Activated effector memory CD4-positive, alpha-beta T cell treated with Interleukin-2 at 50 U/mL for 16 hours (primary cell): ENCODE measurements at places on chromosomes 1 and 21.

- DNase-seq, result no peak
Observed at GRCh38 chr1:109441069-109441468, 14.8 kb upstream of the PSMA5 start.

DNA sequence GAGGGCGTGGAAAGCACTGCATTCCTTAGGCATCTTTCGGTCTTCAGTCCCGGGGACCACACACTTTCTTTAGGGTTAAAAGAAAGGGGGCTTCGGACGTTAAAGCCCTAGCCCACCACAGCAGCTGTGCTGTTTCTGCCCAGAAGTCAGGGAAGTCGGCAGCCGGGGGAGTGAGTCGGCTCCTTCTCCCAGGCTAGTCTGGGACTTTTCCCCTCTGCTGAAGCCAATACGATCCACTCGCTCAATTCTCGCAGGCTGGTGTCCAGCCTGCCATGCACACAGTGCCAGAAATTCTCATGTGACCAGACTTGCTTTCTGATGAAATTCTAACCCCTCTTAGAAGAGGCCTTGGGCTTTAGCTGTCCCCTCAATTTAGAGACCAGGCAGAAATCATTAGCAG is 67.7 kb downstream of the BCAR3 start:
- DNase-seq, result no peak

DNA sequence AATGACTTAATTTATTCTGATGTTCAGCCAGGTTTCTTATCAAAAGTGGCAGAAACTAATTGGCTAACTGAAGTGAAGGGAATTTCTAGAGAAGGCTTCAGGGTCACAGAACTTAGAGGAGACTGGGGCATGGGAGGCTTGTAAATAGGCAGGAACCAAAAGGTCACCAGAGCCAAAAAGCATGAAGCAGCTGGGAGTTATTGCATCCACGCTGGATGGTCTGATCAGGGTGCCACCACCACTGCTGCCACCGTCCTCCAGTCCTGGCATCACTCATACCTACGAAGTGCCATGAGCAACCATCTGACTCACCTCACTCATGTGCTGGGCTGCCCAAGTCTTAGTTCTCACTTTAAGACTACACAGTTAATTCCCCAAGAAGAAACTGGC is 82.5 kb upstream of the DPH5 start:
- DNase-seq, result no peak

DNA sequence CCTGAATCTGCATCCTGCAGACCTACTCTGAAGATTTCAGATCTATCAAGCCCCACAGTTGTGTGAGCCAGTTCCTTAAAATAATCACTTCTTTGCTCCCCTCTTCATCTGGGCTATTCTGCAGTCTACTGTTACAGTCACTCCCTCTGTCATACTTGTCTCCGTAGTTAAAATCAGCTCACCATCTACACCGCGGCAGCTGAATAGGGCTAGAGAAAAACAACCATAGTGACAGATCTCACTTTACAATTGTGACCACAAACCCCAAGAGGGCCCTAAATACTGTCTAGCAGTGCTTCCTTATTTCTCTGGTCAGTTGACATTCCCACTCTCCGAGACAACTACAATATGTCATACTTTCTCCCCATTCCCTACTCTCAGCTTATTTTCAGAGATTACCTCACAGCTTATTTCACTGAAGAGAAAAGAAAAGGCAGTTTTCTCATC is 12.9 kb downstream of the DESI2 start:
- DNase-seq, result no peak

DNA sequence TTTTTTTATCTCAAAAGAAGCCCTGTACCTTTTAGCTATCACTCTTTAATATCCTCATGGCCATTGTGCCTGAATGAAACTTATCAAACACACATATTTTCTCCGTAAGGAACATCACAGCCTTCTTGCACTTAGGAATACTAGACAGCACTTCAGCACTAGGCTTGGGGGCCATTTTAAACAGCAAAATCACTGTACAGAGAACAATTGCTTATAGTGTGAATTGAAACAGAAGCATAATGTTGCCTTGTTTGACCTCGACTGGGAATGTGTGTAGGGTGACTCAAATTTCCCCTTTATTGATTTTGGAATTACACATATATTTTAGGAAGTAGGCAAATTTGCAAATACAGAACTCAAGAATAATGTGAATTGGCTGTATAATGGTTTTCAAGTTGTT is 36.4 kb downstream of the KYAT3 start:
- no peak for DNase-seq
